ENCODE measurements at places on chromosomes 4 and X.

DNA sequence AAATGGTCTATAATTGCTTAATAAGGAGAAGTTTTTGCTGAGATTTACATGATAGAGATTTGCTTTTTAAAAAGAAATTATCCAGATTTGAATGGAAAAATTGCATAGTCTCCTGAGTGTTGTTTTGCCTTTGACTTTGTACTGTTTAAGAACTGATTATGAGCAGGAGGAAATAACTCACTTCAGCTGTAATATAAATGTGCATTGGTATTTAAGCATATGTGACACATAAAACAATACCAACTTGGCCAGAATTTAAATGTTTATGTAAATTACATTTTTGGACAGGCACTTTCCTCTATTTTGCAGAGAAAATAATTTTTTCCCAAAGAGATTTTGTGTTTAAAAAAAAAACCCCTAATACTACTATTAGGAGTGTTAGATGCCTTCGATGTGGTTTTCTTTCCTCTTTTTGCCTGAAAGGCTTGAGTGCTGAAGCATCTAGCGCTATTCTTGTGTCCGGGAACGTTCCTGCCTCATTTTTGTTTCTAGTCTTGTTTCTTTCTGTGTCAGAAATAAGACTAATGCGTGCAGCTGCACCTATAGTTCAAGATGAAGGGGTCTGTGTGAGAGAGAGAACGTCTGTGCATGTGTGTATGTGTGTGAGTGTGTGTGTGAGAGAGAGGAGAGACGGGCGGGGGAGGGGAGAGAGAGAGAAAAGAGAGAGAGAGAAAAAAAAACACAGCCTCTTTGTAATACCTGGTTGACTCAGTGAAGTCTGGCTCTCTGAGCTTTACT lies 60.8 kb downstream of the TBL1X start:
- no peak for DNase-seq

DNA sequence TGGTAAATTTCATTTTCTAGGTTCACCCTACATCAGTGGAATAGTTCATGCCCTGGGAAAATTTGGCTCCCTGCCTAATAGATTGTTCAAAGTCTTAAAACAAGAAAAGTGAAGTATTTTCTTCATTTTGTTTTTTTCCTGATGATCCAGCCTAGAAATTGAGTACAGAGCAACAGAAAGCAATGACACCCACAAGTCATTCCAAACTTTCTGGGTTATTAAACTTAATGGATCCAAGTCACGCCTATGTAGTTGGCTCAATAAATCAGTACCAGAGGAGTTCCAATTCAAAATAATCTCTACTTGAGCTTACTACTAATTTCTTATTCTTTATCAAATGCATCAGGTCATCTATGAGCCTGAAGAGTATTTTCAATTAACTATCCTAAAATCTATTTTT lies 937.6 kb upstream of the SLIT2 start:
- DNase-seq, result no peak

- no peak for DNase-seq
Observed at GRCh38 chr4:34516524-34516923, 1727.8 kb downstream of the ARAP2 start.

DNA sequence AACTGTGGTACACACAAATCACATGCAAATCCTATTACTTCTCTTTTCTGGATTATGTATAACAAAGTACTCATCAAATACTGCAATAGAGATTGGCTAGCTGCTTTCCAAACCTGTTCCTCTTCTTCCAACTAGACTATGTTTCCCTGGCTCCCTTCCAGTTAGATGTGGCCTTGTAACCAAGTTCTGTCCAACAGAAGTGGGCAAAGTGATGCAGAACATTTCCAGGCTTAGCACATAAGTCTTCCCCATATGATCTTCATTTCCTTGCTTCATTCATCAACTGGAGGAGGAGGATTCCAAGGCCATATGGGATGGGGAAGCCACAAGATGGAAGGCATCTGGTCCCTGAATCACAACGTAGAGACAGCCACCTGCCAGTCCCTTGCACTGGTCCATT lies 8.0 kb downstream of the SLC9A7 start:
- no peak for DNase-seq

- no peak for DNase-seq
Observed at GRCh38 chrX:37686996-37687395, 1.4 kb downstream of the XK start.

- DNase-seq, result no peak
Observed at GRCh38 chrX:40108162-40108958, 10.6 kb upstream of the BCOR start.

DNA sequence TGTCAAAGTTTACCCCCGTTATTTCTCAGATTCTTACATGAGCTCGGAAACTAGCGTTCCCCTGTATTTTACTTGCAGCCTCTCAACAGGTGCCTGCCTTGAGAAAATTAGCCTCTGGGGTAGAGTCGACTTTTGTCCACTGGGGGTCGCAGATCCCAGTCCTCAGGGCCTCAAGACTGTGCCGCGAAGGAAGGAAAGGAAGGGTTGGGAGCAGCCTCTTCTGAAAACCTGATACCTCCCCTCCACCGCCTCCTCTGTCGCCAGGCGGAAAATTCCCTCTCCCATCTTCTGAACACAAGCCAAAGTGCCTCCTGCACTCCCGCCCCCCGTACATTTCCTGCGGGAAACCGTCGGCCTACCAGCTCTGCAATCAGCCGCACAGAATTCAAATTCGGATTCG lies 44.4 kb upstream of the TMSB15B start:
- DNase-seq, result peak; percentile 55

GRCh38 chrX:119734897-119735339 lies 23.5 kb upstream of the SOWAHD start:
- no peak for DNase-seq

DNA sequence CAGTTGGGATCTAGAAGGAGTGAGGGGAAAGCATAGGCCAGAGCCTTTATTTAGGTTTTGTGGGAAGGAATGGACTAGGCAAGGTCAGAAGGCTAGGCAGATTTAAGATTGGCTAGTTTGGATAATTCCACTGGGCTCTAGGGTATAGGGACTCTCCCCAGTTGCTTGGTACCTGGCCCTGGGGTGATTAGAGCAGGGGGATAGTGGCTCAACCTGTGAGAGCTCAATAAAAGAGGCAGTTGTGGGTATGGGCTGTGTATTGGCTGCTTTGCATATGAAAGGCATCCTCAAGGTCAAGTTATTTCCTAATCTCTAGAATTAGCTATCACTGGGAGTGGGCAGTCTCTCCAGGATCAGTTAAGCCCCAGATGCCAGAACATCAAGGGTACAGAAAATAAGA lies 61.3 kb downstream of the ZNF81 start:
- DNase-seq, result no peak

DNA sequence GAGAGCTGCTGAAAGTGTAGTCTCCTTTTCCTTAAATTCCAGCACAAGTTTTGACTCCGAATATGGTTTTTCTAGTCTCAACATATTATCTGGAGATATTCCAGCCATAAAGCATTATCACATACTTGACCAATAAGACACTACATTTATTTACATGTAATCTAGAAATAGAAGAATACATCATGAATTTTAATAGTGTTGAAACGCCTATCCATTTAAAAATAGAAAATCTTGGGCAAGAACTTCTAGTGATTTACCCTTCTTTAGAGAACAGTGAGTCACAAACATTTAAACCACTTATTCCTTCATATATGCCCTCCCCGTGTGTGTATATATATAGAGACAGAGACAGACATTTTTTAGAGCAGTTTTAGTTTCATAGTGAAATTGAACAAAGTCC lies 161.5 kb downstream of the SOWAHB start:
- DNase-seq, result no peak

DNA sequence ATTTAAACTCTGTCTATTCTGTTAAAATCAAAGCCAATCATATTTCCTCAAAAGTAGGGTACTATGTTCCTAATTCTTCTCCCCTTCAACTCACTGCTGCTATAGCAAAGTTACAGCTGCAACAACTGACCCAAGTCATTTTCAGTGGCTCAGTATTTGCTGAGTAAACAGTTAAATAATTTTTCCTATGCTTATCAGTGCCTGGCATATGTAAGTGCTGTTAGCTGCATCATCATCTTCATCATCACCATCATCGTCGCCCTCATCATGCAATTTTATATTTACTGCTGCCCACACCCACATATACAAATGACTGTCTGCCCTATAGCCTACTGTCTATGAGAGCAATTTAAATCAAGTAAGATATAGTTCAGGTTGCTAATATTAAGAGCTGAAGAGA lies 21.9 kb downstream of the COQ2 start:
- no peak for DNase-seq

GRCh38 chrX:13903405-13903804 lies 86.5 kb upstream of the GPM6B start:
- DNase-seq, result no peak

DNA sequence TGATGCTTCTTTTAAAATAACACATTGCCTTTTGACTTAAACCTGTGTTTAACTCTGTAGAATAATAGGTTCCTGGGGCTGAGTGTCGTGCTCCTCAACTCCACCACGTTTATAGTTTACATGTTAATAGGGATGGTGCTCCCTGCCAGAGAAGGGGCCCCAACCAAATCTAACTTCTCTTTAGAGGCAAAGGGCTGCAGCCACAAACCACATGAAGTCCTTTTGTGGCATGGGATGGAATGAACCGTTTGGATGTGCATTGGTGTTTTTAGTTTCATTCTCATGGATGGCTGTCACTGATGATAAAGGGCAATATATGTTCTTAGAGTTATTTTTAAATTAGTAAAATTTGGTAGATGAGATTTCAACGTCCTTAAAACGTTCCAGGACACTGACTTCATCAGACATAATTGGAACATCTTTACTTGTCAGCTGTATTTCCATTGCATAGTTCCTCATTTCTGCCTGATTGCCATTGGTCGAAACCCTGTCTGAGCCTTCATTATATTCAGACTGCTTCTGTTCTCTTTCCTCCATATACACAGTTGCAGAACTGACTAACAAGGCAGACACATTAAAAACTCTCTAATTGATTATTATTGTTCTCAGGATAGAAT lies 60.4 kb upstream of the HPF1 start:
- no peak for DNase-seq

GRCh38 chr4:162683659-162684370 lies 482.9 kb downstream of the NAF1 start:
- DNase-seq, result no peak

GRCh38 chr4:138673053-138673452 lies 342.5 kb upstream of the NOCT start:
- no peak for DNase-seq

- no peak for DNase-seq
Observed at GRCh38 chr4:128350449-128351045, 62.9 kb upstream of the PGRMC2 start.

DNA sequence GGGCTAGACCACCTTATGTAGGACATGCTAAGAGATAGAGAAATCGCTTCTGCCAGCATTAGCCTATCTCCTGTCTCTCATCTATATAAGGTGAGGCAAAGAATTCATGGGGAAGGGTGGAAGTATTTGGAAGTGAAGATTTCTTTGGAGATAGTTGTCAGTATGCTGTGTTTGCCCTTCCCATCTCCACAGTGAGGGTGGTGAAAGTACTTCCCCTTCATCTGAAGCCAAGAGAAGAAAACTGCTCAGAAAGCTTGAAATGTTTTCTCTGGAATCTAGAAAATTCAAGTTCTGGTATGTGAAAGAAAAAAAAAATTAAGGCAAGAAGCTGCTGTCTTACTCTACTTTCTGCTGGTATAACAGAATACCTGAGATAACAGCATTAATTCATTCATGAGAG lies 12.3 kb upstream of the ADH5 start:
- DNase-seq, result no peak

- DNase-seq, result no peak
Observed at GRCh38 chr4:42359711-42360110, 37.6 kb upstream of the SHISA3 start.

DNA sequence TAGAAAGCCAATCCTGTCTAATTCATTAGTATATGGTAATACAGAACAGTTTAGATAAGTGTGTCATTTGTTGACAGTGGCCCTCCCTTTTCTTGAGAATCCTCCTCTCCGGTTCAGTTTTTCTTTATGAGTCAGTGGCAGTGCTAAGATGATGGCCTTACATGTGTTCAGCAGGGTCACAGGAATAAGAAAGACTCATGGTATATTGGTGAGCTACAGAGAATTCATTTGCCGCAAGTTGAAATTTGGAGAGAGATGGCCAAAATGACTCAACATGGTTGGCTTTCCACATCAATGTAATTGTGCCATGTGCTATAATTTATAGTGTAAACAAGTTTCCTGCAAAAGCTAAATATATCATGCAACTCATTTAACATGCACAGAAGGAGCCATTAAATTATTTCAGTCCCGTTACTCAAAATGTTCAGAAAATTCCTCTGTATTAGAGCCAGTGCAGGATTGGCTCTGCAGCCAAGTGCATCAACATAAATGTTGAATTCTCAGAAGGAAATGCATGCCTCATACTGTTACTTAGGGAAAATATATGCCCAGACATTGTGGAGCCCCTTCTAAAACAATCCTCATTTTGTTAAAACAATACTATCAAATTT lies 374.3 kb downstream of the AFF2 start:
- no peak for DNase-seq

GRCh38 chr4:126395664-126396063 lies 1080.9 kb downstream of the FAT4 start:
- DNase-seq, result no peak

DNA sequence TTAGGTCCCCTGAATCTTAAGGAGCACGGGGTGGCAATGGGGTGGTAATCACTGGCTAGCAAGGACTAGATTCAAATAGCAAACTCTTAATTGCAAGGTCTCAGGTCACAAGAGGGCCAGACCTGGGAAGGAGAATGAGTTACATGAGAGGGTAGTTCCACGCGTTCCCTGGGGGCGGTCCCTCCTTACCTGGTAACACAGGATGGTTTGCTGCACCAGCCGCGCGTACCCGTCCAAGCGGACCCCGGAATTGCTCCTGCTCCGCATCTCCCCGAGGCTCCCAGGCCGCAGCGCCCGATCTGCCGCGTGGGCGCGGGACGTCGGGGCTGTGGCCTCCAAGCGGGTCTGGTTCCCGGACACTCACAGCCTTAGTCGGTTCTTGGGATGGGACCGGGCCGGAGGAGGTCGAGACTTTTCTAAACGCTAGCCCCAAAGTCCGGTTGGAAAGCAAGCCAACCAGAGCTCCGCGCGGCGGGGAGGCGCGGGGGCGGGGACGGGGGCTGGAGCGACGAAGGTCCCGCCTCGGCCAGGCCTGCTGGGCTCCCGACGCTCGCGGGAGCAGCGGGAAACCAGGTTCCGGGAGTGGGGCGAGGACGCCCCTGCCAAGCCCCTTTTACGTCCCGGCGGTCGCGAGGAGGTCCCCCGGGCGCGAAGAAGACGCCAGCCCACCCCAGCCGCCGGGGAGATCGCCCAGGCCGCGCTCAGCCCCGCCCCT lies at the start of gene PHKA2:
PHKA2 (minus strand) TSS at position 449 of the 715 bp plus-strand sequence; CDS start at position 267, 182 bp downstream.
- DNase-seq, result peak; percentile 61
